CD4-positive, CD25-positive, alpha-beta regulatory T cell (primary cell): ENCODE measurements at places on chromosomes 5 and 9.

- no peak for DNase-seq
These were observed 2.6 kb upstream of the ATG10 start for GRCh38 chr5:81969226-81969625.

GRCh38 chr5:50576265-50576664, 90.2 kb upstream of the PARP8 start:
- DNase-seq, result no peak

- DNase-seq, result no peak
These were observed 1637.8 kb upstream of the C9orf72 start for GRCh38 chr9:29211003-29211579.

GRCh38 chr5:154302161-154302560, 111.6 kb downstream of the GALNT10 start:
- no peak for DNase-seq

- no peak for DNase-seq
These were observed 215.2 kb upstream of the KLF4 start for GRCh38 chr9:107704774-107705173.
